ENCODE measurements at places on chromosomes 3 and 15. TPM values are rescaled to one million over a fixed set of nuclear protein-coding genes. Genes with fewer than 3 reads are reported as not detected.

Gene LRRC31
- total RNA-seq, result 0.76 TPM

DNA sequence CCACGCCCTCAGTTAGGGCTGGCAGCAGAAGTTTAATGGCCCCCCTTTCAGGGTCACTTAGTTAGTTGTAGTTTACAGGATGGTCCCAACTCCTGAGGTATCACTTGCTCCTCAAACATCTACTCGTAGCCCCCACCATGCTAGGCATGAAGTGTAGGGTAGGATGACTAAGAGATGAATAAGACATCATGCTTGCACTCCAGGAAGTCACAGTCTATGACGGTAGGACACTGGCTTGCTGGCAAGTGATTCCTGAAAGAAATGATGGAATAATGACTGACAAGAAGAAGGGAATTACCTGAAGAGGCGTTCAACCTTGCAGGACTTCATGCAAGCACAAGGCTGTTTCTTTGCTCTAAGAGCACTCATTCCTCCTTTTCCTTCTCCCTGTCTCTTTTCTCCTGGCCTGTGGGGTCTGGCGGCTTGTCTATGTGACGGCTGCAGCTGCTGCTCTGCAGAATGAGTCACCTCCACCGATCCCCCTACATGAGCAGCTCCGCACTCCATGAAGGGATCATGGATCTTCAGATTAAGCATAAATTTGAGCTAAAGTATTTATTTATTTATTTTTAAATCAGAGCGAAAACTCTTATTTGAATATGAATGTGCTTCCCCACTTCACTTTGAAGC lies 82.9 kb upstream of the BOC start:
- DNase-seq, result no peak

Gene SLC24A5
- not detected for total RNA-seq

GRCh38 chr15:79130535-79131130 lies 40.1 kb upstream of the RASGRF1 start:
- DNase-seq, result no peak

DNA sequence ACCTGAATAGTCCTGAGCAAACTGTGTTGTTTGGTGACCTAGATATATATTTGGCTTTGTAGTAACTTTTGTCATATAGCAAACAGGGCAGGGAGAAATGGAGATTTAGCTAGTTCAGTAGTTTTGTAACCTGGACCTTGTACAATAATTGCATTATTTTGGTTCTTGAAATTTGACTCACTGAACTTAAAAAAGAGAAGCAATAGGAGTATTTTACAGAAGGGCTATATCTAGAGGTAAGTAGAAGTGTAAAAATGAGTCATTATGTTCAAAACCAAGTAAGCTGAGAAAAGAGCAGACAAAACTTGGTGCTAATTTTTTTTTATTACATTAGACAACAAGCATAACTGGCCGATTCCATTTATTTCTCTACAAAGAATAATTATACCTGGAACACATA lies 505.4 kb downstream of the ZIC1 start:
- no peak for DNase-seq

GRCh38 chr15:89898614-89899294 lies 5.0 kb upstream of the AP3S2 start:
- peak; percentile 82 for DNase-seq

Gene WHAMM
- 13.8 TPM for total RNA-seq

Gene RTP4
- total RNA-seq, result 8.4 TPM

DNA sequence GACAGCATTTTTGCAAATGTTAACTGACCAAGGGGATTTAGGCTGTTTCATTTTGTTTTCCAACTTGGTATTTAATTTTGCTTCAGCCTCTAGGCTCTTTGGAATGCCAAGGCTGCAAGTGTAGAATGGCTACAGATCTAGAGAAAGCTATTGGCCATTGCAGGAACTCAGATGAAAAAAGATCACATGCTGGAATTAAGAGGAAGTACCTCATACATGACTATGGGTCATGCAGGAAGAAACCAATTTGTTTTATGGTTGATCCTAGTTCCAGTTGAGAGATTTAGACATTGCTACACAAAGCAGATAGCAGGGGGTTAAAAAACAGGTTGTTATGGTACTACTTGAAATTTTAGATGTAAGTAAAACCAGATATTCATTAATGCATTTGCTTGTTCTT lies 12.7 kb upstream of the CLDN16 start:
- DNase-seq, result no peak

Gene TAMM41
- total RNA-seq, result 19.4 TPM

DNA sequence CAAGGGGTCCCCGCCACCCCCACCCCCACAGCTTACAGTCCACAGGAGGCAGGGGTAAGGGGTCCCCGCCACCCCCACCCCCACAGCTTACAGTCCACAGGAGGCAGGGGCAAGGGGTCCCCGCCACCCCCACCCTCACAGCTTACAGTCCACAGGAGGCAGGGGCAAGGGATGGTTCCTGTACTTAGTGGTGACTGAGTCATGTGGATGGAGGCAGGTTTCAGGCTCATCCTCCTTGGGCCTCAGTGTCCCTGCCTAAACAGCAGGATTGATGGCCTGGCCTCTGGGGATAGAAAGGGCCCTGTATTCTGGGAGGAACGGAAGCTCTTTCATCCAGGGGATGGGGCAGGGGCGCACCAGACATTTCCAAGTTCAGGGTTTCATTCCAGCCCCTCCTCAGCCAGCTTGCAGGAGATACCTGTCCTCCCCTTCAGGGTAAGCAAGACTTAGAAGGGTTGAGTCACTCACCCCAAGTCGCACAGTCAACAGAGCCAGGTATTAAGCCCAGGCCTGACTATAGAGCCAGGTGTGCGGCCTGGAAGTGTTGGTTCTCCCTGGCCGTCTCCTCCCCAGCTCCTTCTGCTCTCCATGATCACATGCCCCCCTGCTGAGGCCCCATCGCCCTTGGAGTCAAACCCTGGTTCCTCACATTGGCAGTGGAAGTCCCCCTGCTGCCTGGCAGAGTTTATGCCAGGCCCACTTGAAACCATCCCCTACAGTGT lies 12.5 kb downstream of the CSK start:
- DNase-seq, result no peak

- no peak for DNase-seq
These were observed 53.7 kb downstream of the CGGBP1 start for GRCh38 chr3:88005066-88005465.

Gene KLHL25
- 8.4 TPM for total RNA-seq

Gene RBP2
- total RNA-seq, result not detected

DNA sequence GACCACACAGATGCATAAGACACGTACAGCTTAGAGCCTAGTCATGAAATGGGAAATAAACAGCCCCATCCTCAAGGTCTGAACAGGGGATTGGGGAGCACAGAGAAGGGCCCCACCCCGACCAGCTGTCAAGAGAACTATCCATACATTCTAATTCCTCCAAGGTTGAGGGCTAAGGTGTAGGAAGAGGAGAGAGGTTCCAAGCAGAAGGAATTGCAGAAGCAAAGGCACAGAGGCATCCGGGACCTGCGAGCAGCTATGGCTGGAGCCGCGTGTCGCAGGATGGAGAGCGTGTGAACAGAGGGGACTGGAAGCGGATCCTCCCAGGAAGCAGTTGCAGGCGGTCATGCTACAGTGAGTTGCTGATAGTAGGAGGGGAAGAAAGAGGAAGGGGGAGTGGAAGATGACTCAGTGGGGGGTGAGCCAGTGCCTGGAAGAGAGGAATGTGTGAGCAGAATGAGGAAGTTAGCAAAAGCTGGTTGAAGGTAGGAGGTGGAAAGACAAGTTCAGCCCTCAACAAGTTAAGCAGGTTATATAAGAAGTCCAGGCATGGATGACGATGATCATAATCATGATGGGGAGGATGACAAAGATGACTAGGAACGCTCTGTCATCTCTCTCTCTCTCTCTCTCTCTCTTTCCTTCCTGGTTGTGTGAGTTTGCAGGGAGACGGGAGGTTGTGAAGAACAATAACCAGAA lies 89.7 kb downstream of the LIPC start:
- peak; percentile 89 for DNase-seq

DNA sequence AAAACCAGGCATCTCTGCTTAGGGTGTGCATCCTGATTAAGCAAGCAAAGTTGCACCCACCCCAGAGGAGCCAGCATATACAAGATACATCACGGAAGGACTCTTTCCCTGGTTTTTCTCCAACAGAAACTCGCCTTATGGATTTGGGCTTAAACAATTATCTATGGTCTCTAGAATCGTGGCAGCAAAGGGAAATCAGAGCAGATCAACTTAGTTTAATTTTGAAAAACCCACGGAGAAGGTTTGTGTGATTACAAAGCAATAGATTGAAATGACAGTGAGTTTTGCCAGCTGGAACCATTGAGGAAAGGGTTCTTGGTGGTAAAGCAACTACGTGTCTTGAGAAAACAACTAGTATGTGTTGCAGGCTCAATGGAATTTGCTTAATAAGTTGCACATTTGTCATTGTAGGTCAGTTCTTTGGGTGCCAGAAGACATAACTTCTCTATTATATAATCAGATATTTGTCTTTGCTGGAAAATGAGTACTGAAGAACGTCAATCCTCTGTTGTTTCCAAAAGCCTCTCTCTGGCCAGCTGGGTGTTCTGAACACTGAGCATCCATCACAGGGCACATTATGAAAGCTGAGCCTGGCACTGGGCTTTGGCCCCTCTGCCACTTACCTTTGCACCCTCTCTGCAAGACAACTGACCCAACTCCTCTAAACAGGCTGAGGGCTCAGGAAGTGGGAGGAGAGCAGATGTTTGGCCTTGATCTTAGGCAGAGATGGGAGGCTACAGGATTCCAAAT lies 75.7 kb upstream of the FBN1 start:
- DNase-seq, result no peak

Gene EXD1
- not detected for total RNA-seq

Gene RASL12
- 7.6 TPM for total RNA-seq

Gene VWA5B2
- 0.25 TPM for total RNA-seq

- no peak for DNase-seq
These were observed 401 bp downstream of the SEC11A start for GRCh38 chr15:84715441-84716035.

- no peak for DNase-seq
These were observed 57.7 kb downstream of the SEMA5B start for GRCh38 chr3:122969585-122970469.

Gene OSTN
- total RNA-seq, result not detected

DNA sequence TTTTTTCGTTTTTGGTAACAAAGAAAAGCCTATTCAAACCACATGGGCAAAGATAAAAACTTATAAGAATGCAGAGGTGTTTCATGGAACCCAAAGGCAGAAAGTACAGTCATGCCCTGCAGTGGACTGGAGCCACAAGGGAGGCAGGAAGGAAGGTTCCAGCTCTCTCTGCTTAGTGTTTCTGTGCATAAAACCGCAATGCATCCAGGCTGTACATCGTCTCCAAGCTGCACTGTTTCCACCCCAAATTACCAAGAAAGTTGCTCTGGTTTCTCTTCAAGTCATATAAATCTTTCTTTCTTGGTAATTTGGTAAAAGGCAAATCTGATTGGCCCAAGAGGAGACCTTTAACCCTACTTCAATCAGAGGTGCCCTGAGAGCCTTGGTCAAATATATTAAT lies 15.8 kb downstream of the TRAT1 start:
- no peak for DNase-seq

Gene CNTN4
- total RNA-seq, result 13.4 TPM

Gene SMAD6
- total RNA-seq, result 23.0 TPM

- no peak for DNase-seq
These were observed 45.0 kb downstream of the KLF13 start for GRCh38 chr15:31371520-31372240.

DNA sequence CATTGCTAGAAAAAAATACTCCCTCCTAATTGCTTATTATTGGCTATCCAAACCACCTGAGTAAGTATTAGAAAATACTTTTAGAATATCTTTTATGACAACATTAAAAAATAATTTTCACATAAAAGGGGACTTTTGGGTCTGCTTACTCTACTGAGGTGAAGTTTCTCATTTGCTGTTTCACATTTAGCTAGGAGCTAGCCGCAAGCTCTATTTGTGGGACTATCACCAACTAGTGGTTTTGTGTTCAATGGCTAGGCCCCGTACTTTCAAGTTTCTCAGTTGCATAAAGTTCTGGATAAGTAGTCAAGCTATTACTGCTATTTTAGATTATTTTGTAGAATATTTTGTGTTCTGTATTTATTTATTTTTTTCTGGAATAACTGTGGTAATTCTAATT lies 244.2 kb upstream of the SLITRK3 start:
- no peak for DNase-seq

GRCh38 chr3:44198284-44199269 lies 43.1 kb upstream of the TOPAZ1 start:
- DNase-seq, result peak; percentile 75

DNA sequence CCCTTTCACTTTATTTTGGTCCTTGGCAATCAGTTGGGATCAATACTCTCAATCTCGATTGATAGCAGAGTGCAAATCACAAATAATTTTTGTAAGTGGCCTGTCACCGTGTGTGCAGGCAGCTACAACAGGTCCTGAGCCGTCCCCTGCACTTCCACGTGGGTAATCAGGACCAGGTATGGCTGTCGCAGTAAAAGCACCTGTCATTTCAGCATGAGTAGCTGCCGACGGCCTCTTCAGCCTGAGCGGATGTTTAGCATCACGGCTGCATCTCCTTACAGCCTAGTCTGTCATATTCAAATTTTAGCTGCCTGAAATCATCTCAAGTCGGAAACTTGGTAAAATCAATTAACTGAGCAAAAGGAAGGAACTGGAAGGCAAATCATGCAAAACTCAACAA lies 53.0 kb upstream of the FOXP1 start:
- DNase-seq, result no peak

Gene NOX5
- total RNA-seq, result 0.60 TPM

GRCh38 chr3:71299160-71299559 lies 284.4 kb downstream of the FOXP1 start:
- no peak for DNase-seq

DNA sequence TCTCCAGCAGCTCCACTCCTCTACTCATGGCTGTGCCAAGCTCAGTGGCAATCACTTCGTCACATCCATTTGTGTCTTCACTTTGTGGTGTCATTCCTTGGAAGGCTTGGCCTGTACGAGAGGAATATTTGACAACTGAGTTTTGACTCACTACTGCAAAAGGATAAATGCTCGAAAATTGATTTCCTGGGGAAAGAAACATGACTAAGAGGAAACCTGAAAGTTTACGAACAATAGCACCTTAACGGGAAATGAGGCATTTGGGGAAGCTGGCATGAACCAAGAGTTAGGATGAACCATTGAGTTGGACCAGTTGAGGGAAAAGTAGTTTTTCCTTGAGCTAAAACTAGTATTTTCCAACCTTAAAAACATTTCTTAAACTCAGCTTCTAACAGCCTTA lies 74.2 kb upstream of the ABHD17C start:
- DNase-seq, result no peak

DNA sequence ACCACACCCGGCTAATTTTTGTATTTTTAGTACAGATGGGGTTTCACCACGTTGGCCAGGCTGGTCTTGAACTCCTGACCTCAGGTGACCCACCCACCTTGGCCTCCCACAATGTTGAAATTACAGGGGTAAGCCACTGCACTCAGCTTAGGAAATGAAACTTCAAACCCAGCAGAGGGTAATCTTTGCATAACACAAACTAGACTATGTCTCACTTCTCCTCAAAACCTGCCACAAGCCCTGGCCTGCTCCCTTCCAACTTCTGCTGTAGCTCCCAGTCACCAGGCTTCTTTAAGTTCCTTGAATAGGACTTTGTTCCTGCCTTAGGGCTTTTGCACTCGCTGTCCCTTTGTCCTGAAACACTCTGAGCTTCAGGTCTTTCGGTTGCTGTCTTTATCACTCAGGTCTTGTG lies 39.2 kb upstream of the SEMA4B start:
- no peak for DNase-seq

Data from kidney (tissue), 22 donors.